ENCODE measurements at places on chromosomes 13 and 19.

GRCh38 chr19:35204799-35205732 is 23.5 kb downstream of the FAM187B start:
- no peak for DNase-seq

DNA sequence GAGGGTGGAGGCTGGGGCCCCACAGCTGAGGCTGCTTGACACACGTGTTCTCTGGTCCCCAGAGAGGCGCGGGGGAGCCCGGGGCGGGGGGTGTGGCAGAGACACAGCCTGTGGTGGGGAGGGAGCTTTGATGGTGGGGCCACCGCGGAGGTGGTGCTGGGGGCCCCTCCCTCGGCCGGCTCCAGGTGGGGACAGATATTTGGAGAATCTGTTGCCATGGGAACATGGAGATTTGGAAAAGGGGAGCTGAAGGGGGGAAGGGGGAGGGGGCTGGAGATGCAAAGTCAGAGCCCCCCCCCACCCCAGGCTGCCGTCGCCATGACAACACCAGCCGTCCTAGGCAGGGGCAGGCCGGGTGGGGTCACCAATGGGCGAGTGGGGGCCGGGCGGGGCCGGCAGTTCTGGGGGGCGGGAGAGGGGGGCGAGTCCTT is 1.2 kb downstream of the PRKCG start:
- no peak for DNase-seq

DNA sequence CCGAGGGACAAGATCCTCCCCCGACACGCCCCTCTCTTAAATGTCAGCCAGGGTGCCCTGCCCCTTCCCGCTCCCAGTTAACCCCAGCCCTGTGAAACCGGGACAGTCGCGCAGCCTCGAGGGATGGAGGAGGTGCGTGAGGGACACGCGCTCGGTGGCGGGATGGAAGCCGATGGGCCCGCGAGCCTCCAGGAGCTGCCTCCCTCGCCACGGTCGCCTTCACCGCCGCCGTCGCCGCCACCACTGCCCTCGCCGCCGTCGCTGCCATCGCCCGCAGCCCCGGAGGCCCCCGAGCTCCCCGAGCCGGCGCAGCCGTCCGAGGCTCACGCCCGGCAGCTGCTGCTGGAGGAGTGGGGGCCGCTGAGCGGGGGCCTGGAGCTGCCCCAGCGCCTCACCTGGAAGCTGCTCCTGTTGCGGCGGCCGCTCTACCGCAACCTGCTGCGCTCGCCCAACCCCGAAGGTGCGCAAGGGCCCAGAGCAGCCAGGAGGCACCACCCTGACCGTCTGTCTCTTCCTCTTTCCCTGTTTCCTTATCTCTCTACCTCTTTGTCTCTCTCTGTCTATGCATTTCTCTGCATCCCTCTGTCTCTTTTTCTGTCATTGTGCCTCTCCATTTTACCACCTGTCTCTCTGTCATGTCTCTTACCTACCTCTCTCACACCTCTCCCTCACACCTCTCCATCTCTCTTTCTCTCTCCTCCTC is at the start of gene NCCRP1:
TSS of gene NCCRP1 (plus strand) at position 105 of the 703 bp plus-strand sequence. CDS start at position 124, 19 bp downstream.
- no peak for DNase-seq

DNA sequence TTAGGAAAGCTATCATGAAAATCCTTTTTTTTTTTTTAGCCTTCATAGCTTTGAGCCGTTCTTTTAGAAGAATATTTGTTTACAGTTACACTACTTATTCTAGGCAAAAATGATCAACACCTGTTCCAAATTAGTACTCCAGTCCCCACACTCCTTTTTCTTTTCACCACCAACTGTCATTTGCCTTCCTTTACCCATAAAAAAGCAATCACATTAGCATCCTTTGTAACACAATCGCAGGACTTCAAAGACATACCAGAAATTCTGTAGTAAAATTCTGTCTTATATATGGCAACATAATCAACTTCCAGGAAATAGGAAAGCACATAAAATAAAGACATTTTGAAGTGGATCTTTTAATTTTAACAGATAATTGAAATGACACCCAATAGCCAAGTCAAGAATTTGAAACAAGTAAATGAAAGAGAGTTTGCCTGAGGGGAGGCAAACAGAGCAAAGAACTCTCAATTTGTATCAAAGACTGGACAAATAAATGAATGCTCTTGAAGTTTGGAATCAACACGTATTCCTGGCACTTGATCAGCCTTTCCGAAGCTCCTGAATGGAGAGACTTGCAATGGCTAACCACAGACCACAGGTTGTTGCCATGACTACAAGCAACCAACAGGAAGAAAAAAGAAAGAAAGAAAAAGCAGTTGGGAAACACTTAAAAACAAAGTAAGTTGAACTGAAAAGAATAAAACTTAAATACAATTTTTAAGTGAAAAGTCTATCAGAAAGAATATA is 206.8 kb downstream of the PCDH9 start:
- DNase-seq = no peak

GRCh38 chr19:13381827-13382632 is 124.2 kb downstream of the CACNA1A start:
- DNase-seq = no peak

GRCh38 chr13:79227418-79227817 is 178.6 kb downstream of the RBM26 start:
- no peak for DNase-seq

DNA sequence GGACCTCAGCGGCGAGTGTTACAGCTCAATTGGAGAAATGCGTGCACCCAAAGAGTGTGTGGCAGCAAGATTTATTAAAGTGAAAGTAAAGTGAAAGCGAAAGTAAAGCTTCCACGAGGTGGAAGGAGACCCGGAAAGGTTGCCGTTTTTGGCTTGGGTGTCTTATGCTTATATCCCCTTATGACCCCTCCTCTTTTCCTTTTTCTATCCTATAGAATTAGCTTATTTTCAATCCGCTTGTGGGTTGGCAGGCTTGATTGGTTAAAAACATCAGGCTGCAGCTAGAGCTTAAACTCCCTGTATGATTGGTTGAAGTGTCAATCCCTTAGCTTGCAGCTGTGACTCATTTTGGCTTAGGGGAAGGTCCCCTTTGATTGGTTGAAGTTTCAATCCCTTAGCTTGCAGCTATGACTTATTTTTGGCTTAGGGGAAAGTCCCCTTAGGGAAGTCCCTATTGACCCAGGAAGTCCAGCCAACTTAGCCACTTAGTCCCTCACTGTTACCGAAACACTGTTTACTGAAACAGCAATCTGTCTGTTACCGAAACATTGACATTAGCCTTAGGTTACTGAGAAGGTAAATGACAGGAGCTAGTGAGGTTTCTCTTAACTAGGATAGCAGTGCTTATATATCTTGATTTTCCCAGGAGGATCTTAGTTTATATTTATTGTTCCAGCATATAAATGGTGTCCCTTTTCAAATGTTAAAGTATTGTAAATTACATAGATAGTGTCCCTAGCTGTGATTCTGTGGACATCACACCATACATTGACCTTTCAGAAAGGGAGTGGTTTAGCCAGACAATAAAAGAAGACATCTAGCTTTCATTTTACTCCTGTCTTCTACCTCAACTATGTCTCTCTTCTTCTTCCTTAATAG is 575.8 kb downstream of the DACH1 start:
- DNase-seq = no peak

DNA sequence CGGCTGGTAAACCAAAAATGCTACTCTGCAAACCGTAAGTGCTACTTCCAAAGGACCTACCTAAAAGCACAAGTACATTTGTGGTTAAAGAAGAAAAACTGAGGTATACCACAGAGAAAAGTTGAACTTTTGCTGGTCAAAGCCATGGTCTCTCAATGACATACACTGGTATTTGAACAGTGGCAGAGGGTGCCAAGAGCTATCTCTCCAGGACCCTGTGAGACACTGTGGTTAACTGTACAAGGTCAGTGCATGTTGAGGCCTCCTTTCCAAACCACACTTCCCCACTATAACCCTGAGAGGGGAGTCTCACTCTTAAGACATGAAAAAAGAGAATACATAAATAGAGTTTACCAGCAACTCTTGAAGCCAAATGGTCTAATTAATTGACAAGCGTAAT is 49.5 kb downstream of the COL4A1 start:
- no peak for DNase-seq

DNA sequence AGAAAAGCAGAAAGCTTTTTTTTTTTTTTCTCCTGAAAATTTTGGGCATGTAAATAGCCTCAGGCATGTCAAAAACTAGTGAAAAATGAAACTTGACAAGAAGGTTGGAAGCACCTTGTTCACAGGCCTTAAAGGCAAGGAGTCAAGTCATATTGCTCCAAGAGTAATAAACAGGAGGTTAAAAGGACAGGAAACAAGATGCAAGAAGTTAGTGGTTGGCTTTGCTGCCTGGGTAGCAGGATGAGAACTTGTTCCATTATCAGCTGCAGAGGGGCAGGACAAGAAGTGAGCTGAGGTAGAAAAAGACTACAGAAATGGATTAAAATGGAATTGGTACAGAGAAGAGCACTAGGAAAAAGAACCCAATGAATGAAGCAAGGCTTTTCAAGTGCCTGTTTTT is 242.6 kb downstream of the DCT start:
- DNase-seq = no peak

- no peak for DNase-seq
Measured at GRCh38 chr19:38405276-38405675, 2.4 kb downstream of the FAM98C start.

- peak; percentile 42 for DNase-seq
Measured at GRCh38 chr19:6068711-6069110, 41.6 kb downstream of the RFX2 start.

- peak; percentile 53 for DNase-seq
Measured at GRCh38 chr19:33404506-33405253, 31.2 kb downstream of the CEBPG start.

GRCh38 chr13:91778123-91778522 is 379.7 kb downstream of the GPC5 start:
- DNase-seq = no peak

- DNase-seq = no peak
Measured at GRCh38 chr13:79222427-79223205, 183.4 kb downstream of the RBM26 start.

DNA sequence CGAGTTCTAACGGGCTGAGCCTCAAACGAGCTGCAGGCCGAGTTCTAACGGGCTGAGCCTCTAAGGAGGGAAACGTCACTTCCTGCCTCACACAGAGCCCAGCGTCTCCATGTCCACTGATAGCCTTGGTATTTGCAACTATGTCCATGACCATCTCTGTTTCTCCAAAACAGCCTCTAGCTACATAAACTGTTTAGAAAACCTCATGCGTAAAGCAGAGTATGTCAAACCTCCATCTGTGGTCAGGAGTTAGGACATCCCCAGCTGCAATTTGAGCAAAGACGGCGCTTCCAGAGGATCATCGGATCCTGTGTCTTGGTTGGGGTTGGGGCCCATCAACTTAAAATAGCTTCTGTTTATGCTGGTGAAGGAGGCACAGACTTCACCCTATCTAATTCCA is 20.8 kb downstream of the RASA3 start:
- no peak for DNase-seq

DNA sequence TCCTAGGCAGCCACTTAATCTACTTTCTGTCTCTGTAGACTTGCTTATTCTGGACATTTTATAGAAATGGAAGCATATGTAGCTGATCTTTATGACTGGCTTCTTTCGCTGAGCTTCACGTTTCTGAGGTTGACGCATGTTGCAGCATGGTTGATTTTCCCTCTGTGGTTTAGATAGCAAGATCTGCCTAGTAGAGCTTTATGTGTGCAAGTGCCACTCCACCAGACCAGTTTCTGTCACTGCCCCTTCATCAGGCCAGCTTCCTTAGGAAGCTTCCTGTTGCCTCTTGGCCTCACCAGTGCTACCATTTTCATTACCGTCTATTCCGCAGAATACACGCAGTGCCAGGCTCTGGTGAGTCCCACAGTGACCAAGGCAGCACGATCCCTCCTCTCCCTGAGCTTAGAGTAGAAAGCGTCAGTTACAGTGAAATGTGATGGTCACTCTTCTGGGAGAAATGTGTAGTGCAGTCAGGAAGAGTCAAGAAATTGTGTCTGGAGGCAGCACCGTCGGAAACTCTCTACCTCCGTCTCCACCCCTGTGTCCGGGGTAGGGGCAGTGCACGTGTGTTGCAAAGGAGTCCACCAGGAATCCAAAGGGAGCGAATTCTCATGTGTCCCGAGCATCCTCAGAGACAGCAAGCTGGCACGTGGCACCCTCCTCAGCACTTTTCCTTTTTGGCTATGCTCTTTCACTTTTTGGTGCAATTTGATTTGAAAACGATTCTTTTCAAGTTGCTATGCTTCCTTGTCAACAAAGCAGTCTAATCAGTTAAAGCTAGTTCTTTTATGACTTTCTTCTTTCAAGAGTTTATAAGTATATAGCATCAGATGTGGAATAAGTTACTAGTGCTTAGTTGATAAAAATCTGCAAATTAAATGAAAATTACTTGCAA is 45.4 kb upstream of the GPR183 start:
- no peak for DNase-seq

DNA sequence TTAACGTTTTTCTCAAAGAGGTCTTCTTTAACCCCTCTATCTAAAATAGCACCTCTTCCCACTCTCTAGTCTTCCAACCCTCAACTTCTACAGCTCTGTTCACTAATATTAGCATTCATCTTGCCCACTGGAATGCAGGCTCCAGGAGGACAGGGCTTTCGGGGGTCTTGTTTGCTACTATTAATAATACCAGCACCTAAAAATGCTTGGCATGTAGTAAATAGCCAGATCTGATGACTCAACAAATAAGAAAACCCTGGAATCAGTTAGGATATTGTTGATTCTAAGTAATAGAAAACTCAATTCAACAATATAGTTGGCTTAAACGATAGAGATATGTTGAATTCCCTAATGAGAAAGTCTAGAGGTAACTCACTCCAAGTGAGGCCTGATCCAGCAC is 14.2 kb downstream of the DYRK1B start:
- no peak for DNase-seq

- DNase-seq = peak; percentile 42
Measured at GRCh38 chr13:113785051-113786010, 26.3 kb downstream of the TMEM255B start.

DNA sequence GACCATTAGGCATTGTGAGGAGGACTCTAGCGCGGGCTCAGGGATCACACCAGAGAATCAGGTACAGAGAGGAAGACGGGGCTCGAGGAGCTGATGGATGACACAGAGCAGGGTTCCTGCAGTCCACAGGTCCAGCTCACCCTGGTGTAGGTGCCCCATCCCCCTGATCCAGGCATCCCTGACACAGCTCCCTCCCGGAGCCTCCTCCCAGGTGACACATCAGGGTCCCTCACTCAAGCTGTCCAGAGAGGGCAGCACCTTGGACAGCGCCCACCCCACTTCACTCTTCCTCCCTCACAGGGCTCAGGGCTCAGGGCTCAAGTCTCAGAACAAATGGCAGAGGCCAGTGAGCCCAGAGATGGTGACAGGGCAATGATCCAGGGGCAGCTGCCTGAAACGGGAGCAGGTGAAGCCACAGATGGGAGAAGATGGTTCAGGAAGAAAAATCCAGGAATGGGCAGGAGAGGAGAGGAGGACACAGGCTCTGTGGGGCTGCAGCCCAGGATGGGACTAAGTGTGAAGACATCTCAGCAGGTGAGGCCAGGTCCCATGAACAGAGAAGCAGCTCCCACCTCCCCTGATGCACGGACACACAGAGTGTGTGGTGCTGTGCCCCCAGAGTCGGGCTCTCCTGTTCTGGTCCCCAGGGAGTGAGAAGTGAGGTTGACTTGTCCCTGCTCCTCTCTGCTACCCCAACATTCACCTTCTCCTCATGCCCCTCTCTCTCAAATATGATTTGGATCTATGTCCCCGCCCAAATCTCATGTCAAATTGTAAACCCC is 2.8 kb upstream of the CEACAM5 start:
- peak; percentile 56 for DNase-seq
